ENCODE measurements at places on chromosomes 3 and 15. TPM values are rescaled to one million over a fixed set of nuclear protein-coding genes. Genes with fewer than 3 reads are reported as not detected.

GRCh38 chr3:151016478-151016795, 43.9 kb upstream of the CLRN1 start:
- H3K4me1 ChIP-seq: no peaks in the 10 kb centered on the region
- no peak overlapping the region for H3K4me3 ChIP-seq
- H3K27me3 ChIP-seq: peaks cover 3% of the 10 kb centered on the region
- DNase-seq: no peak

GRCh38 chr3:157532529-157533297, 29.5 kb upstream of the VEPH1 start:
- no peak overlapping the region for H3K27ac ChIP-seq
- no peaks in the 10 kb centered on the region for H3K27me3 ChIP-seq
- H3K4me1 ChIP-seq: no peaks in the 10 kb centered on the region
- no peaks in the 10 kb centered on the region for H3K36me3 ChIP-seq

DNA sequence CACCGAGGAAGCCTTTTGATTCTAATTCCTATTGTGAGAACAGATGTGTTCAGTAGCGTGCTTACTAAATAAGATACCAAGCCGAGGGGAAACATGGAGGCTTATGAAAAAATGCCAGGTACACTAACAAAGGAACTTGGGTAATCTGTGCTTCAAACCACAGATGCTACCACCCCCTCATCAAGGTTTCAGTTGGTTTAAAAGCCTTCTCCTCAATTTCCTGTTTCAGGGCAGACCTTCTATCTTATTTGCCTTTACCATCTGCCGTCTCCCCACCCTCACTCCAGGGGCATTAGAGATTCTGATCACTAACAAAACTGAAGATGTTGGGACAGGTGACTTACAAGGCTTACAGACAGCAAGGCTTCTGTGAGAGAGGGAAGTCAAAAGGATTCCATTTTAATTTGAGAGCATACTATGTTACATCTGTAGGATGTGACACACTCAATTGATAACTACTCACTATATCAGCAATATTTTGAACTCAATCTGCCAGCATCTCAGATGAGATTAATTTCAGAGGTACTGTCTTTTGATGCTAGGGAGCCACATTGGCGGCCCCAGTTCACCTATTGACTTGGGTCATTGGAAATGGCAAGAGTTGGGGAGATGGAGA, 60.6 kb upstream of the PLCL2 start:
- peak overlapping the region; percentile 5 for H3K27ac ChIP-seq
- peak; percentile 60 for DNase-seq
- H3K36me3 ChIP-seq: no peaks in the 10 kb centered on the region
- no peaks in the 10 kb centered on the region for H3K27me3 ChIP-seq

- no peaks in the 10 kb centered on the region for H3K27me3 ChIP-seq
- H3K36me3 ChIP-seq: no peaks in the 10 kb centered on the region
- no peak for DNase-seq
- no peaks in the 10 kb centered on the region for H3K4me1 ChIP-seq
Observed at GRCh38 chr3:143309705-143310104, 190.1 kb downstream of the CHST2 start.

- no peaks in the 10 kb centered on the region for H3K27me3 ChIP-seq
- DNase-seq: peak; percentile 74
- H3K27ac ChIP-seq: peak overlapping the region; percentile 39
- H3K4me3 ChIP-seq: peak overlapping the region; percentile 8
- no peaks in the 10 kb centered on the region for H3K36me3 ChIP-seq
- H3K4me1 ChIP-seq: peaks cover 24% of the 10 kb centered on the region
Observed at GRCh38 chr3:45167011-45167911, 21.1 kb upstream of the CDCP1 start.

GRCh38 chr15:91516866-91517265, 336.6 kb upstream of the SLCO3A1 start:
- no peak overlapping the region for H3K27ac ChIP-seq
- no peaks in the 10 kb centered on the region for H3K36me3 ChIP-seq
- H3K4me1 ChIP-seq: peaks cover 1% of the 10 kb centered on the region
- no peak overlapping the region for H3K4me3 ChIP-seq
- H3K27me3 ChIP-seq: no peaks in the 10 kb centered on the region

DNA sequence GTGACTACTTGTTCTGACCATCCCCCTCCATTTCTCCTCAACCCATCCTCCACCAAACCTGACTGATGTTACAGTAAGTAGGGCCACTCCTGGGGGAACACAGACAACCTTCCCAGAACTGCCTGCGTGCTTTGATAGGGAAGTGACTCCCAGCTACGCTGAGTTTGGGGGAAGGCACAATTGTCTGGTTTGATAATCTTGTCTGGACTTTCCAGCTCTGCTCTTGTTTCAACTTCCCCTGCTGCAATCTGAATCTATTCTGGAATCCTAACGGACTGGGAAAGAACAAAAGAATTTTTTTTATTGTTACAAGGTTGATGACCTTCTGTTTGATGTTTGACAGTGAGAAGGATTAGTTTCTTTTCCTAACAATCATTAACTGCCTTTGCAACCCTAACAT, 895.6 kb downstream of the ROBO1 start:
- DNase-seq: no peak
- no peak overlapping the region for H3K4me3 ChIP-seq
- H3K4me1 ChIP-seq: no peaks in the 10 kb centered on the region
- H3K27ac ChIP-seq: no peak overlapping the region

GRCh38 chr3:153440311-153440710, 278.3 kb downstream of the RAP2B start:
- H3K27me3 ChIP-seq: no peaks in the 10 kb centered on the region
- H3K36me3 ChIP-seq: no peaks in the 10 kb centered on the region

GRCh38 chr15:85950101-85950500, 129.6 kb upstream of the AGBL1 start:
- no peak overlapping the region for H3K4me3 ChIP-seq
- H3K27me3 ChIP-seq: no peaks in the 10 kb centered on the region
- H3K27ac ChIP-seq: no peak overlapping the region
- no peaks in the 10 kb centered on the region for H3K4me1 ChIP-seq
- H3K36me3 ChIP-seq: no peaks in the 10 kb centered on the region

DNA sequence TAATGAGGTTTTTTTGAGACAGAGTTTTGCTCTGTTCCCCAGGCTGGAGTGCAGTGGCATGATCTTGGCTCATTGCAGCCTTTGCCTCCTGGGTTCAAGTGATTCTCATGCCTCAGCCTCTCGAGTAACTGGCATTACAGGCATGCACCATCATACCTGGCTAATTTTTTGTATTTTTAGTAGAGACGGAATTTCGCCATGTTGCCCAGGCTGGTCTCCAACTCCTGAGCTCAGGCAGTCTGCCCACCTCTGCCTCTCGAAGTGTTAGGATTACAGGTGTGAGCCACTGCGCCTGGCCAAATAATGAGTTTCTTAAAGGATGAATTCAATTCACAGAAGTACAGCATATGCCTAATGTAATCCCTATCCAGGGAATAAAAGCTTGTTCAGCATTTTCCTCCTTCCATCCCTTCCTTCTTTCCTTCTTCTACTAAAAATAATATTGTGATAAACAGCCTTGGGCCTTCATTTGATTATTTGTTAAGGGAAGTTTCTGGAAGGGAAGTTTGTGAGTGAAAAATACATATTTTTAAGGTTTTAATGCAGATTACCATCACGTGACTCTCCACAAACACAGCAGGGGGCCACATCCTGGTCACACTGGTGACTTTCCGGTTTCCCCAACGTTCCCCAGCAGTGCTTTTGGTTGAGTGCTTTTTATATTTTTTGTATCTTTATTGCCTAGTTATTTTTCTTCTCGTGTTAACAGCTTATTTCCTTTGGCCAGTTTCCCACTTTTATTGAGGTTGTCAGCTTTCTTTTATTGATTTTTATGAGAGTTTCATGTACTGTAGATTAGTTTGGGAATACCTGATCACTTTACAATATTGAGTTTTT, 116.8 kb downstream of the USP13 start:
- H3K27ac ChIP-seq: no peak overlapping the region
- H3K27me3 ChIP-seq: no peaks in the 10 kb centered on the region
- peaks cover 5% of the 10 kb centered on the region for H3K36me3 ChIP-seq
- no peaks in the 10 kb centered on the region for H3K4me1 ChIP-seq
- no peak overlapping the region for H3K4me3 ChIP-seq
- DNase-seq: no peak

GRCh38 chr3:23389686-23390085, 186.6 kb downstream of the UBE2E2 start:
- DNase-seq: no peak
- no peaks in the 10 kb centered on the region for H3K4me1 ChIP-seq
- H3K4me3 ChIP-seq: no peak overlapping the region
- H3K36me3 ChIP-seq: no peaks in the 10 kb centered on the region
- H3K27ac ChIP-seq: no peak overlapping the region

GRCh38 chr3:184616436-184616835, 54.9 kb downstream of the EPHB3 start:
- peaks cover 15% of the 10 kb centered on the region for H3K4me1 ChIP-seq
- H3K27ac ChIP-seq: no peak overlapping the region
- H3K4me3 ChIP-seq: no peak overlapping the region
- no peak for DNase-seq
- no peaks in the 10 kb centered on the region for H3K27me3 ChIP-seq

DNA sequence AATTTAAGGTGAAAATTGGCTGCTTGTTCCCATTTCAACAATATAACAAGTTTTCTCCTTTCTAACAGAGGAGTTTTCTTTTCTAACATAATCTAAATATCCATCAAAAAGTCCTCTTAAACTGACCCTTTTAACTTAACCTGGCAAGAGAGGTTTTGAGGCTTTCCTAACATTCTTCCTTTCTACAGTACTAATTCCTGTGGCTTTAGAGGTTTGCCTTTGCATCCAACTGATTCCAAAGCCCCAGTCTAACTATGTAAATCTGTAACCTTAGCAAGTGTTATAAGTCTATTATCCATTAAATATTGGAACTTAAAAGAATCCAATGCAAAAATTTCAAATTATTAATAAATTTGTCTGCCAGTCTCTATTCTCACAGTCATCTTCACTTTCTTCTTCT, 134.1 kb downstream of the ISL2 start:
- no peak overlapping the region for H3K27ac ChIP-seq
- H3K4me3 ChIP-seq: no peak overlapping the region
- H3K36me3 ChIP-seq: no peaks in the 10 kb centered on the region

- no peak overlapping the region for H3K27ac ChIP-seq
- no peaks in the 10 kb centered on the region for H3K27me3 ChIP-seq
- H3K4me3 ChIP-seq: no peak overlapping the region
- no peak for DNase-seq
- peaks cover 5% of the 10 kb centered on the region for H3K4me1 ChIP-seq
Observed at GRCh38 chr15:68384451-68385239, 47.3 kb downstream of the ITGA11 start.

DNA sequence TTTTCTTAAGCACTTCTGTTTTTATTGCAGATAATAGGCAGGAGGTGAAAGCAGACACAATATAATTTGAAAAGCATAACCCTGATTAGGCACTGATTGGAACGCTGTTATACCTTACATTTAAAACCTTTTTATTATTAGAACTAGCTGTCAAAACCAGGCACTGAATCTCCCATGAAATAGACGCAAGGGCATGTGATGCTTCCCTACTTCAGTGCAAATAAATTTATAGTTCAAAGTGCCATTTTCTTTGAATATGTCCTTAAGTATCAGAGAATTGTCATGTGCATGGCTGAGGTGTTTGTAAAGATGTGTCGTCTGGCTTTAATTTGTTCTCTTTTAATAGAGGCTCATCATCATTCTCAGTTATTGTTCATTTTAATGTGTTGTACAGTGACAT, 386.0 kb downstream of the NR2F2 start:
- H3K4me3 ChIP-seq: no peak overlapping the region
- no peak for DNase-seq
- H3K27me3 ChIP-seq: no peaks in the 10 kb centered on the region

EDC3 gene
- 40.7 TPM for total RNA-seq

BFSP2 gene
- not detected for total RNA-seq

LTF gene
- not detected for total RNA-seq

ZBTB47 gene
- total RNA-seq: 1.8 TPM

IL17RB gene
- 0.87 TPM for total RNA-seq

DHX36 gene
- 91.8 TPM for total RNA-seq

IL17RE gene
- total RNA-seq: 2.4 TPM

PRICKLE2 gene
- not detected for total RNA-seq

IL17RD gene
- total RNA-seq: not detected

LRRC3B gene
- not detected for total RNA-seq

HDC gene
- total RNA-seq: not detected
